Lung (tissue), 17 donors: ENCODE measurements at places on chromosomes 3 and 15. TPM values are rescaled to one million over a fixed set of nuclear protein-coding genes. Genes with fewer than 3 reads are reported as not detected.
A peak's percentile ranks its signal among the peaks of the same experiment; 100 is the strongest.

The GSK3B gene
- 17.8 TPM for polyA plus RNA-seq

DNA sequence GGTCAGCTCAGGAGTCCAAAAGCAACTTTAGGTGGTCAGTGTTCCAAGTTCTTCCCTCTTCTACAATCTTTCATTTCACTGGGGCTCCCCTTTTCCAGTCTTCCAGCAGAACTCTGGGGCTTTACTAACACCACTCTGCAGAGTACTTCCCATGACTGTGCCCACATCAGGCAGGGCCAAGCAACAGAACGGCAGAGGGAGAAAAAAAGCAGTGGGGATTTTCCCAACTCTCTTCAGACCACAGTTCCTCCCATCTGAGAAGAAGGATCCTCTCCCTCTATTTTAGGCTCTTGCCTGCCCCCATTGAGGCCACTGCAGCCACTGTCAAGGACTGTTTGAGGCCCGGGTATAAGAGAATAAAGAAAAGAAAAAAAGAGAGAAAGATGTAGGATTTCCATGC lies 70.7 kb downstream of the TTBK2 start:
- no peak for DNase-seq

The CCK gene
- 1.2 TPM for polyA plus RNA-seq

The ZNF860 gene
- polyA plus RNA-seq = 0.35 TPM

DNA sequence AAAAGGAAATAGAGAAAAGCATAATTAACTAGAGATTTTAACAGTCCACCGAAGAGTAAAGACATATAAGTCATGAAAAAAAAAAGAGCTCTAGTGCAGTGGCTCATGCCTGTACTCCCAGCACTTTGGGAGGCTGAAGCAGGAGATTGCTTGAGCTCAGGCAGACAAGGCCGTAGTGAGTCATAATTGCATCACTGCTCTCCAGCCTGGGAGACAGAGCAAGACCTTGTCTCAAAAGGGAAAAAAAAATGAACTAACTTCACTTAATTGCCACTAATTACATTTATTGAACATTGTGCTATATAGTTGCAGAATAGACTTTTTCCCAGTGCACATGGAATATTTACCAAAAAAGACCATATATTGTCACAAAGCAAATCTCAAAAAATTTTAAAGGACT lies 221.8 kb downstream of the CBLB start:
- DNase-seq = no peak

DNA sequence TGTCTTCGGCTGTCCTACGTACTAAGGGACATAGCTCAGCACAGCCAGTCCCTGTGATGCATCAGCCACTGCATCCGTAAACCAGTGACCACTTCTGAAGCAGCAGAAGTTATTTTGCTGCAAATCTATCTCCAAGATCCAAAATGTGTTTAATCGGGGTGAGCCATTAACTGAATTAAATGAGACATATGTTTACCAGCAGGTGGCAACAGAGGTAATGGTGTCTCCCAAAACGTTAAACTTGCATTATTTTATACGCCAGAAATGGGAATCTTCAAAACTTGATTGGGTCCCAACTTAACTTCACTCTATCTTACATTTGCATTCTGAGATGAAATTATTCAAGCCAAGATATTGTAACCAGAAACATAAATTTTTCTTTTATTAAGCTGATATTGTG lies 75.3 kb upstream of the BOC start:
- peak; percentile 62 for DNase-seq

The CEP152 gene
- 1.4 TPM for polyA plus RNA-seq

DNA sequence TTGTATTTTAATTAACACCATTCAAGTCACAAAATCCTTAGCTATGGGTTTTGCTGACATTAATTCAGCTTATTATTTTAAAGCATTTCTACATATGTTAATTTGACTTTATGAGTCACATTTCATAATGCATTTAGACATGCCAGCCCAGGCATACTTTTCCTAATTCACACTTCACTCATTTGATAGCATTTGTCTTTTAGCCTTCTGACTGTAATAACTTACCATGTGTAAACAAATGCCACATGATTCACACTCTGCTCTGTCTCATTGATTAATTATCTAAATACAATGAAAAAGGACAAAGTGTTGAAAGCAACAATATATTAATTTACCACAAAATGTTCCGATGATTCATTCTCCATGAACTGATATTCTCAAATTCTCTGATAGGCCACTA lies 927.8 kb upstream of the EPHA6 start:
- no peak for DNase-seq

The SYNPR gene
- not detected for polyA plus RNA-seq

GRCh38 chr15:99974246-99974645 lies 241.0 kb upstream of the LYSMD4 start:
- no peak for DNase-seq

DNA sequence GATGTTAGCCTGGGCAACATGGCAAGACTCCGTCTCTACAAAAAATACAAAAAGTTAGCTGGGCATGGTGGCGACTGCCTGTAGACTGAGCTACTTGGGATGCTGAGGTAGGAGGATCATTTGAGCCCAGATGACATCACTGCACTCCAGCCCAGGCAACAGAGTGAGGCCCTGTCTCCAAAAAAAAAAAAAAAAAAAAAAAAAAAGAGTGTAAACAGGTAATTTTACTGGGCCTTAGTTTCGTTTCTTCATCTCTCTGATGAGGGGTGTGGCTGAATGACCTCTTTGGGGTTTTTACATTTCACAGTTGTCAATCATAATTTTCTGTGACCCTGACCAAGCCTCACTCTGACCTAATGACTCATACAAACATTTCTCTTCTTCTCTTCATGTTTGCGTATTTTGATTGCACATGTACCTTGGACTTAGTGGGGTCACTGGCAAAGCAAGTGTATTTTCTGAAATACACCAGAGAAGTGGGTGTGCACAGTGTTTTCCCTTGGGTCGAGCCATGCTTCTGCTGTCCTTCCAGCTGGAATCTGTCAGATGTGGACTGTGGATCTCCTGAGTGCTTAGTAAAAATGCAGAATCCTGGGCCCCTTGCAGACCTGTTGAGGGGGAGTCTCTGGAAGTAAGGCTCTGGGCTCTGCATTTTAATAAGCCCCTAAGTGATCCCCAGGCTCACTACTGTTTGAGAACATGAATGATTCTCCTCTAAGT lies 140.5 kb downstream of the FNDC3B start:
- no peak for DNase-seq

- DNase-seq = no peak
Observed at GRCh38 chr3:8743021-8743601, 9.5 kb downstream of the CAV3 start.

The ARGFX gene
- polyA plus RNA-seq = not detected

The SLC38A3 gene
- polyA plus RNA-seq = 0.24 TPM

The USP50 gene
- not detected for polyA plus RNA-seq

The CLDN1 gene
- 14.2 TPM for polyA plus RNA-seq

- DNase-seq = no peak
Observed at GRCh38 chr15:101013201-101013550, 94.0 kb downstream of the LRRK1 start.

DNA sequence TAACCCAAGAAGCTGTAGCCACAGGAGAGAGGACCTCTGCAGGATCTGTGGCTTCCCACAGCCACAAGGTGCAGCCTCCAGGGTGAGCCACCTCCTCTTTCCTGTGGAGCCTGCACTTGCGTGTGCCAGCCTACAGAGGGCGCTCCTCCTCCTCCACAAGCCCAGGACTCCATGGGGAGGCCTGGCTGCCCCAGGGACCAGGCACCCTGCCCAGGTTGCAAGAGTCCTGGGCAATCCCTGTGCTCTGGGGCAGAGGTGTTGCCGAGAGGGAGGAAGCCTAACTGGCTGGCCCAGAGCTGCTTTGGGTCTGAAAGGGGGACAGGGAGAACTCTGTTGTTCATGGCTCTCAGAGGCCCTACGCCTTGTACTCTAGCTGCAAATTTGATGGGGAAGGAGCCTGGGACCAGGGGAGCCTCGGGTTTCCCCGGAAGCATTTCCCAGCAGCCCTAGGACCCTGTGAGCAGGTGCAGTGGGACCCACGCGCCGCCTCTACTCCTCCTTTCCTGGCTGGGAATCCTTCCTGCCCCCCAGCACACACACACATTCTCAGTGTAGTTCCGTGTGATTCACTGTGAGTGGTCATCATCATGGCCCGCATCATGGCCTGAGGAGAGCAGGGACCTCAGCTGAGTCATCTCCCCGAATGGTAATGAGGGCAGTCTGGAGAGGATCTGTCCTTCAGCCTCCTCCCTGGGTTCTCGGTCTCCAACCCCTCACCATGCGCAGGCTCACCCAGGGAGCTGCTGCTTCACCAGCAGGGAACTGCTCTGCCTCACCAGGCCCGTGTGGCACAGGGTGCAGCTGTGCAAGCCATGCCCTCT lies 24.3 kb downstream of the TBC1D21 start:
- DNase-seq = peak; percentile 33

GRCh38 chr15:67224889-67225288 lies 29.6 kb downstream of the AAGAB start:
- DNase-seq = no peak

The CHRM5 gene
- polyA plus RNA-seq = not detected

- DNase-seq = peak; percentile 54
Observed at GRCh38 chr3:72903004-72903403, 15.2 kb downstream of the GXYLT2 start.

DNA sequence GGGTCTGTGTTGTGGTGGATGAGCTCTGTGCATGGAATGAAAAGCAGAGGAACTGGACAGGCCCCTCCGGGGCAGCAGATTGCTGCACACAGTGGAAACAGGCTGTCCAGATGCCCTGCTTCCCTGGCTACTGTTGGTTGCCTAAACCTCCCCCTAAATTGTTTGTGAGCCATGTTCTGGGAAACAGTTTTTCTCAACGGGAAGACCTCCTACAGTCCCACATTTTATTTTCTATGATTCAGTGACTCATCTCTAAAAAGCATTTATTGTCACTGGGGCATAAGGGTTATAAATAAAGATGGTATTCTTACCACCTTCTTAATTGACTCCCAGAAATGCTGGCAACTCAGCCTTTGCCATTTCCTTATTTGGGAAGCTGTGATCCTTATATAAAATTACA lies 20.3 kb upstream of the PTPN9 start:
- no peak for DNase-seq

DNA sequence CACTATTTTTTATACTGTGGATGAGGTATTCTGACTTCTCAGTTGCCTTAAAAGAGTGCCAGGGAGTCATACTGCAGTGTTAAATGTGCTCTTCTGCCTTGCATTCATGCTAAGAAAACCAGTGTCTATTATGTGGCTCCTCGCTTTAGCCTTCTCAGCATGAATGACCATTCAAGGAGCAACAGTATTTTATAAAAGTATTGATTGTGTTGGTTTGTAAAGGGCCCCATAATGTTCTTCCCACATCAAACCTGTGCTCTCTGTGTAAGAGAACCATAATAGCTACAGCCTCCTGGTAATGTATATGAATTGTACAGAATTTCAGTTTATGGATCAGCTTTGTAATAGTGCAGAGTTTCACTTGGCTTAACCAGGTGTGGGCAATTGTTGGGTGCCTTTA lies 316.4 kb downstream of the CNTN4 start:
- DNase-seq = no peak

GRCh38 chr3:3170998-3171397 lies 8.5 kb downstream of the CRBN start:
- peak; percentile 42 for DNase-seq

- DNase-seq = no peak
Observed at GRCh38 chr3:176840641-176841286, 356.5 kb downstream of the TBL1XR1 start.

- no peak for DNase-seq
Observed at GRCh38 chr15:44738340-44738984, 2.1 kb downstream of the TRIM69 start.

DNA sequence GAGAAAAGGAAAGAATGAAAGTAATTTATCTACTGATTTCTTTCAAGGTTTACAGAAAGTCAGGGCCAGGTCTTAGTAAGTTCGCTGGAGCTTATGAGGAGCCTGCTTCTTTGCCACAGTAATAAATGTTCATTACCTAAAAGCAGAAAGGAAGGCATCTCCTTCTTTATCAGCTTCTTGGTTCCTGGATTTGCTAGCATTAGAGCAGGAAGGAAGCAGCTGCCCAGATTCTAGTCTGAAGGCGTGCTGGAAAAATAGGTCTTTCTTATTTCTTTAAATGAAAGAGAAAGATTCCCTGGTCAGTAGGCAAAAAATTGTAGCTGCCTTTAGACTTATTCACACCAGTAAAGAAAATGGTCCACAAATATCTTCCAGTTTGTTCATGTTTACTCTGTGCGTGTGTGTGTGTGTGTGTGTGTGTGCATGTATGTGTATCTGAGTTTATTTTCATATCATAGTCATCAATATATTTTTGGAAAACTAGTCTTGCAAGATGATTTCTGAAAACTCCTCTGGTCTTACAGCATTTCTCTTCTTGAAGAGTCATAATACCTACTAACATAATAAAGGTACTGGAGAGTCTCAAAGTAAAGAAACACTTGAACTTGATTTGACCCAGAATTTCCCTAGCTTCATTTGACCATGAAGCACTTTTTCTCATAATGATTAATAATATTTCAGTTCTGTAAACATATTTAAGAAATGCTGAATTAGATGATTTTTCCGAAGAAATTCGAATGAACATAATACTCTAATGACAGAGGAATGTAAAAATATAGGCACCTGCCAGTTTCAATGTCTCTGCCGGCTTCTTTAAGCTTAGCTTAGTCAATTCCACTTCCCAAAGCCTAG lies 255.3 kb upstream of the ZPLD1 start:
- peak; percentile 43 for DNase-seq

The SPTSSB gene
- polyA plus RNA-seq = 0.20 TPM

The MESP2 gene
- polyA plus RNA-seq = 0.71 TPM

- DNase-seq = no peak
Observed at GRCh38 chr15:67515090-67515489, 5.8 kb upstream of the C15orf61 start.

GRCh38 chr3:155096303-155097008 lies 16.3 kb downstream of the MME start:
- no peak for DNase-seq

DNA sequence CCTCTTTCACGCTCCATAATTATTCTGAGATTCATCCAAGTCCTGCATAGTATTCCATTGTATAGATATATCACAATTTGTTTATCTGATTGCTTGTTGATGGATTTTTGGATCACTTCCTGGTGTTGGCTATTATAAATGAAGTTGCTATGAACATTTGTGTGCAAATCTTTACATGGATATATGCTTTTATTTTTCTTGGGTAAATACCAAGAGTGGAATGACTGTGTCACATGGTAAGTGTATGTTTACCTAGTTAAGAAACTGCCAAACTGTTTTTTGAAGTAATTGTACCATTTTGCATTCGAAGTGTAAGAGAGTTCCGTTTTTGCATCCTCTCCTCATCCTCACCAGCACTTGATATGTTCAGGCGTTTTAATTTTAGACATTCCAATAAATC lies 34.6 kb upstream of the ROPN1 start:
- DNase-seq = peak; percentile 39

- no peak for DNase-seq
Observed at GRCh38 chr3:155525324-155525833, 219.5 kb downstream of the PLCH1 start.

DNA sequence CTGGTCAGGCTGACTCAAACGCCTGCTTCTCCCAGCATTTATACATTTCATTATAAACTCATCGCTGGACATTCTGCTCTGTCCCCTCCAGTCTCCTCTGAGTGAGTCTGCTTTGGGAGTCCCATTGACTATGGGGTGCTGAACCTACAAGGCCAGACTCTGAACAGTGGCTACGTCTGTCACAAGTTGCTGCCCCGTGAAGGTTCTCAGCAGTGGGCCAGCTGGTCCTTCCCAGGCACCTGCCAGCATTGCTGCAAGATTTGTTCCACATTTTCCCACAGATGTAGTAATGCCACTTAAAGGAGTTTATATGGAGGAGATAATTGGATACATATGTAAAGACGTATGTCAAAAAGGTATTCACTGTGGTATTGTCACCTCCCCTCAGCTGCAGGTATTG lies 72.7 kb upstream of the ATP13A3 start:
- no peak for DNase-seq
